HFFc6 (cell line): ENCODE measurements at places on chromosomes 4 and X.
A peak's percentile ranks its signal among the peaks of the same experiment; 100 is the strongest.

DNA sequence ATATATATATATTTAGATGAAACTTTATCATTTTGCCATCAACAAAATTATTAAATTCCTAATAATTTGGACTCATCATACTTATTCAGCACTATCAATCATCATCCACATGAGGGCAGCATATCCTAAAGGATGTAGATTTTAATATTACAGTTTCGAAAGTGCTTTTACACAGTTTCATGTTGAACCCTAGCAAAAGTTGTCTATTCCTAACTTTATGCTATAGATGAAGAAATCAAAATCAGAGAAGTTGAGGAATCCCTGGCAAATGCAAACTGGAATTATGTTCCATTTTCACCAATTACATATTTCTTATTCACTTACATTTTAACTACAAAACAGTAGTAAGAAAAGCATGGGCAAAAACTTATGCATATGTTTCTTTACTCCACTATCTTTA, 36.6 kb upstream of the UGT2A1 start:
- H3K27me3 ChIP-seq, result no peaks in the 10 kb centered on the region
- DNase-seq, result peak; percentile 21
- no peak overlapping the region for H3K27ac ChIP-seq
- H3K36me3 ChIP-seq, result no peaks in the 10 kb centered on the region

DNA sequence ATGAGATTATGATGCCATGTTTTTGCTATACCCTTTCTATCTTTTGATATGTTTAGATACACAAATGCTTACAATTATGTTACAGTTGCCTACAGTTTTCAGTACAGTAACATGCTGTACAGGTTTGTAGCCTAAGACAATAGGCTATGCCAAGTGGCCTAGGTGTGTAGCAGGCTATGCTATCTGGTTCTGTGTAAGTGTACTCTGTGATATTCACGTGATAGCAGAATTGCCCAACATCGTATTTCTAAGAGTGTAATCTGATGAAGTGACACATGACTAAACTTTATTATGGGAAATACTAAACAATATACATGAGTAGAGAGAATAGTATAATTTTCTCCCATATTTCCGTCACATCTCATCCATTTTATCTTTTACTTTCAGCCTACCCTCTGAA, 97.0 kb downstream of the CLDN22 start:
- peaks cover 8% of the 10 kb centered on the region for H3K4me1 ChIP-seq
- no peaks in the 10 kb centered on the region for H3K27me3 ChIP-seq
- H3K4me3 ChIP-seq, result no peak overlapping the region
- H3K36me3 ChIP-seq, result peaks cover 27% of the 10 kb centered on the region

GRCh38 chrX:56793521-56794320, 64.7 kb downstream of the NBDY start:
- no peaks in the 10 kb centered on the region; the same call in 1 of the 2 replicates for H3K27me3 ChIP-seq
- DNase-seq, result no peak
- H3K27ac ChIP-seq, result no peak overlapping the region; the same call in 1 of the 2 replicates
- H3K4me3 ChIP-seq, result no peak overlapping the region; the same call in 1 of the 2 replicates
- H3K4me1 ChIP-seq, result peaks cover 5% of the 10 kb centered on the region; the same call in 1 of the 2 replicates

DNA sequence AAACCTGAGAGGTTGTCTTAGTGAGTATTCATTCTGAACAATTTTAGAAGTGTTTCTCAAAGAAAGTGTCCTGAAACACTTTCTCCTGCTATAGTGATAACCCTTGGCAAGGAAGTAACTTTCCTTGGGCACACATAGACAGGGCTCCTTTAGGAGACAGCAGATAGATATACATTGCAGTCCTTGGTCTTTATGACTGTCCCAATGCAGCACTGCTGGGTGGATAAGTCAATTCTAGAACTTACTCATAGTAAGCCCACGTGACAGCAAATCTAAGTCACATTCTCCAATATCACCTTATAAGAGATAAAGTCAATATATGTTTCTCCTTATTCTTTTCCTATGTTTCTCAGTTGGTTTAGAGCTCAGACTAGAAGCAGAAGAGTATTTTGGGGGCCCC, 46.7 kb downstream of the GPRASP3 start:
- H3K36me3 ChIP-seq, result no peaks in the 10 kb centered on the region
- DNase-seq, result no peak
- peaks cover 20% of the 10 kb centered on the region for H3K4me1 ChIP-seq
- H3K4me3 ChIP-seq, result no peak overlapping the region
- H3K27ac ChIP-seq, result no peak overlapping the region

GRCh38 chr4:30341731-30342130, 378.4 kb upstream of the PCDH7 start:
- H3K36me3 ChIP-seq, result no peaks in the 10 kb centered on the region
- no peak overlapping the region for H3K4me3 ChIP-seq
- no peaks in the 10 kb centered on the region for H3K4me1 ChIP-seq
- no peak for DNase-seq
- no peak overlapping the region for H3K27ac ChIP-seq
- H3K27me3 ChIP-seq, result no peaks in the 10 kb centered on the region

- H3K27me3 ChIP-seq, result no peaks in the 10 kb centered on the region
- H3K4me1 ChIP-seq, result no peaks in the 10 kb centered on the region
- no peak for DNase-seq
- H3K27ac ChIP-seq, result no peak overlapping the region
- no peaks in the 10 kb centered on the region for H3K36me3 ChIP-seq
Measured at GRCh38 chr4:10806953-10807645, 122.5 kb upstream of the CLNK start.

- H3K27me3 ChIP-seq, result peaks cover 20% of the 10 kb centered on the region
- H3K4me1 ChIP-seq, result no peaks in the 10 kb centered on the region
- no peak overlapping the region for H3K27ac ChIP-seq
- no peak for DNase-seq
- no peak overlapping the region for H3K4me3 ChIP-seq
Measured at GRCh38 chr4:6332042-6332668, 62.5 kb downstream of the WFS1 start.
